Activated gamma-delta T cell (primary cell): ENCODE measurements at places on chromosomes 13 and 19.

GRCh38 chr19:44738603-44739558, 9.6 kb upstream of the BCL3 start:
- DNase-seq, result no peak

DNA sequence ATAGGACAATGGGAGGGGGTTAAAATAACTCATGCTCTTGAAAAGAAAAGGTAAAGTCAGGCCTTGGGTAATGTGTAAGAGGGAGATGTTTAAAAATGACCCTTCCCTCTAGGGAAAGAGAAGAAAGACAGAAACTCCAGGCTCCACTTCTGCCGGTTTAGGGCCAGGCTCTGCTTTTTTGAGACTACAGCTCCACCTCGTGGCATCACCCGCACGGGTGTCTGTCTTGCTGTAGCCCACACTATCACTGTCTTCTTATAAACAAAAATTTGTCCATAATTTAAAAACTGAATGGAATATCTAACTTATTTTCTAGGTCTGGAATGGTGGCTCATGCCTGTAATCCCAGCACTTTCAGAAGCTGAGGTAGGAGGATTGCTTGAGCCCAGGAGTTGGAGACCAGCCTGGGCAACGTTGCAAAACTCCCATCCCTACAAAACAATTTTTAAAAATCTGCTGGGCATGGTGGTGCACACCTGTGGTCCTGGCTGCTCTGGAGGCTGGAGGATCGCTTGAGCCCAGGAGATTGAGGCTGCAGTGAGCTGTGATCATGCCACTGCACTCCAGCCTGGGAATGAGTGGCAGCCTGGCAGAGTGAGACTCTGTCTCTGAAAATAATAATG, 65.1 kb upstream of the GTF3A start:
- no peak for DNase-seq

- no peak for DNase-seq
Measured at GRCh38 chr13:35923347-35923746, 207.8 kb downstream of the DCLK1 start.

GRCh38 chr19:3359015-3359918, 7.1 kb upstream of the NFIC start:
- peak; percentile 54 for DNase-seq

- DNase-seq, result no peak
Measured at GRCh38 chr13:106445996-106446395, 89.5 kb downstream of the EFNB2 start.

- no peak for DNase-seq
Measured at GRCh38 chr13:71378961-71379905, 487.8 kb downstream of the DACH1 start.

GRCh38 chr13:40315416-40316064, 350.9 kb downstream of the FOXO1 start:
- no peak for DNase-seq

GRCh38 chr19:42433503-42434260, 6.5 kb upstream of the LIPE start:
- no peak for DNase-seq

GRCh38 chr19:58476498-58477015, 405 bp downstream of the ZNF446 start:
- no peak for DNase-seq

DNA sequence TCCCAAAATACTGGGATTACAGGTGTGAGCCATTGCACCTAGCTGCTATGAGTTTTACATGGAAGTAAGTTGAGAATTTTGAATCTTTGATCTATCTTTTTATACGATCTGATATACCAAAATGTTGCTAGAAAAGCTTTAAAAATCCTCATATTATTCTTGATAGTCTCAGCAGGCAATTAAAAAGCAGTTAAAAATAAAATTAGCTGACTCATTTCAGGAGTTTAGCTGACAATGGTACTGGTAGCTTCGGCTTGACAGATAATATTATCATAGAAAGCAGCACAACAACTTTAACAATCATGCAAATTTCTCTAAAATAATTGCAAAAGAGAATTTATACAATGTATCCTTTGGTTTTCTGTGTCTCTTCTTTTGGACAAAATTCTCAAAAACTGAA, 9.6 kb upstream of the FOXO1 start:
- no peak for DNase-seq

DNA sequence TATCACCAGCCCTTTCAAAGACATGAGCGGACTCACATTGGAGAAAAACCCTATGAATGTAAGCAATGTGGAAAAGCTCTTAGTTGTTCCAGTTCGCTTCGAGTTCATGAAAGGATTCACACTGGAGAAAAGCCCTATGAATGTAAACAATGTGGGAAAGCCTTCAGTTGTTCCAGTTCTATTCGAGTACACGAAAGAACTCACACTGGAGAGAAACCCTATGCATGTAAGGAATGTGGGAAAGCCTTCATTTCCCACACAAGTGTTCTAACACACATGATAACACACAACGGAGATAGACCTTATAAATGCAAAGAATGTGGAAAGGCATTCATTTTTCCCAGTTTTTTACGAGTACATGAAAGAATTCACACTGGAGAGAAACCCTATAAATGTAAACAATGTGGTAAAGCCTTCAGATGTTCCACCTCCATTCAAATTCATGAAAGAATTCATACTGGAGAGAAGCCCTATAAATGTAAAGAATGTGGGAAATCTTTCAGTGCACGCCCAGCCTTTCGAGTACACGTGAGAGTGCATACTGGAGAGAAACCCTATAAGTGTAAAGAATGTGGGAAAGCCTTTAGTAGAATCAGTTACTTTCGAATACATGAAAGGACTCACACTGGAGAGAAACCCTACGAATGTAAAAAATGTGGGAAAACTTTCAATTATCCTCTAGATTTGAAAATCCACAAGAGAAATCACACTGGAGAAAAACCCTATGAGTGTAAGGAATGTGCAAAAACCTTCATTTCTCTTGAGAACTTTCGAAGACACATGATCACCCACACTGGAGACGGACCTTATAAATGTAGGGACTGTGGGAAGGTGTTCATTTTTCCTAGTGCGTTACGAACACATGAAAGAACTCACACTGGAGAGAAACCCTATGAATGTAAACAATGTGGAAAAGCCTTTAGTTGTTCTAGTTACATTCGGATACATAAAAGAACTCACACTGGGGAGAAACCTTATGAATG, 17.6 kb downstream of the ZNF791 start:
- no peak for DNase-seq

DNA sequence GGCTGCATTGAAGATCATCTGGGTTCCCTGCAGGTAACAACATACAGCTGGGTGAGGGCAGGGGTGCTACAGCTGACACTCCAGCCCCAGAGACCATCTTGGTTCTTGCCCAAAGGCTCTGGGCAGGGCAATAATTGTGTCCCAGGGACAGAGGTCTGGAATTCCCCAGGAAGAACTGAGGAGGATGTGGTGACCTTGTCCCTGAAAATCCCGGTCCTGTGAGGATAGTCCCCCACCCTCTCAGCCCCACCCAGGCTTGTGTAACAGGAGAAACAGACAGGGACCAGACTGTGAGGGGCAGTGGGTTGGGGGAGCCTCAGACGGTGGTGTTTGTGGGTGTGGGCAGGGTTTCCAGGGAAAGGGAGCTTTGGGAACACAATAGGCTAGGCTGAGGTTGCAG, 63.5 kb downstream of the COLGALT1 start:
- no peak for DNase-seq

DNA sequence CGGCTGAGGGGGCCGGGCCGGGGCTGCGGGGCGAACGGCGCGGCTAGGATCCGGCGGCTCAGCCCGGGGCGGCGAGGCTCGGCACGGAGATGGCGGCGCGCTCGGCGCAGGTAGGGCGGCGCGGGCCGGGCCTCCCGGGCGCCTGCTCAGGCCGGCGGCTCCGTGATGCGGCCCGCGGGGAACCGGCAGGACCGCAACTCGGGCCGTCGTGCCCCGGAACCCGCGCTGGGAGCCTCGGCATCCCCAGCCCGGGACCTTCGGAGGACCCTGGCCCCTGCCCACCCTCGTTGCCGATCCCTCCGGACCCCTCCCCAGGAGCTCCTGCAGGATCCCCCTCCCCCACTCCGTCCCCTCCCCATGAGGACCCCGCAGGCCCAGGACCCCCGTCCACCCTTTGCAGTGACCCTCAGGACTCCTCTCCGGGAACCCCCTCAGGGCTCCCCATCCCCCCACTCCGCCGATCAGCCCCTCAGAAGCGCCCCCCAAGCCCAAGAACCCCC, 304 bp downstream of the EVI5L start:
- DNase-seq, result no peak

DNA sequence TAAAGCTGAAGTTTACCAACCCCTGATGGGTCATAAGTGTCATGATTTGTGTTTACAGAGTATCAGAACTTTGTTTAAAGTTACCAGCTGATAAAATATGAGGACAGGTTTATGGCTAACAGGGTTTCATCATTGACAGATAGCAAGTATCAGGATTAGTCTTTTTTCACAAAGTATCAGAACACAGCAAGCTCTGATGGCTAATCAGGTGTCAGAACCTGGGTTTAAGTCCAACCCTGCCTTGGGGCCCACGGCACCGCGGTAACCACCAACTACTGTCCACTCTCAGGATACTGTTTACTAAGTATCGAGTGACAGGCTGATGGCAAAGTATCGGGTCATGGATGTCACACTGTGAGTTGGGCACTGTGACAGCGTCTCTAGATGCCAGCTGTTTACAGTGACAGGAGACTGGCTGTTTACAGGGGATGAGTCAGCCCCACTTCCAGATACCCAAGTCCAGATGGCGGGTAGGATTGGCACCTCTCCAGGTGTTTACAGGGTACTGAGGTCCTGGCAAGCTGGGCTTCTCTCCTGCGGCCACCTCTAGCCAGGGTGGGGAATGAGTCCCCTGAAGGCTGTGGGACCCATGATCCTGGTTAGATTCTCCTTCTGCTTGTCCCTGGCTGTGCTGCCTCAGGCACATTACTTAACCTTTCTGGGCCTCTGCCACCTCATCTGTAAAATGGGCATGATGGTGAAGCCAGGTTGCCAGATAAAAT, 21.8 kb downstream of the ARRDC2 start:
- DNase-seq, result no peak

DNA sequence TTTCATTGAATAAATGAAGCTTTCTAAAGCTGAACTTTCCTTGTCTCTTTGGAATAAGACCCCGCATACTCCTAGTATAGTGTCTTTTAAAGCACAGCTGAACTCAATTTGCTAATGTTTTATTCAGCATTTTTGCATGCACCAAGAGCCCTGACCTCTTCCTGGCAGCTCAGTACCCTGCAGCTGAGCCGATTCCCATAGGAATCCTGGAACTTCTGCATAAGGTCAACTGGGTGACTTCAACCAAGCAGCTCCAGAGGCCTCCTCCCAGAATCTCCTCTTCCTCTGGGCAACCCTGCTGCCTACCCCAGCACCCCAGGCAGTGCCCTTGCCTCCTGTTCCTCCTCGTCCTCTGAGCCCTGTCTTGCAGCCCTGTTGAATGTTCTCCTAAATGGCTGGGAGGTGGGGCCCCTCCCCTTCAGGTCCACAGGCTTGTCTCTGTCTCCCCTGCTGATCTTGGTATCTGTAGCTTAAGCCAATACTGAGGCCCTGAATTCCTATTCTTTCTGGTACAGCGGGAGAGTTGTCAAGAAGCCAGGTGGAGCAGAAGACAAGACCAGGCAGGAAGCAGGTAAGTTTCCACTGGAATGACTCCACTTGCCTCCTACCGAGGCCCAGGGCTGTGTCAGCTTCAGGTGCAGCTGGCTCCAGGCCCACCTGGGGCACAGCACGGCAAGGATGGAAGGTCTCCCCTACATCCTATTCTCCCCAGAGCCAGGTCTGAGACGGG, 23.6 kb upstream of the CCDC124 start:
- no peak for DNase-seq

GRCh38 chr13:94967183-94968039, 255.1 kb upstream of the SOX21 start:
- no peak for DNase-seq

DNA sequence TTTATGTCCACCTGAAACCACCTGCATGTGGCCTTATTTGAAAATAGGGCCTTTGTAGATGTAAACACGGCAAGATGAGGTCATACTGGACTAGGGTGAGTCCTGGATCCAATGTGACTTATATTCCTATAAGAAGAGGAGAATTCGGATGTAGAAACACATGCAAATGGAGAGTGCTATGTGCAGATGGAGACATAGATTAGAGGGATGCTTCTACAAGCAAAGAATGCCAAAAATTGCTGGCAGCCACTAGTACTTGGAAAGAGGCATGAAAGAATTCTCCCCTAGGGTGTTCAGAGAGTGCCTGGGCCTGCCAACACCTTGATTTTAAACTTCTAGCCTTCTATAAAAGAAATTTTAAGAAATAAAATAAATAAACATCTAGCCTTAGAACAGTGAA, 226.1 kb downstream of the RFC3 start:
- no peak for DNase-seq

DNA sequence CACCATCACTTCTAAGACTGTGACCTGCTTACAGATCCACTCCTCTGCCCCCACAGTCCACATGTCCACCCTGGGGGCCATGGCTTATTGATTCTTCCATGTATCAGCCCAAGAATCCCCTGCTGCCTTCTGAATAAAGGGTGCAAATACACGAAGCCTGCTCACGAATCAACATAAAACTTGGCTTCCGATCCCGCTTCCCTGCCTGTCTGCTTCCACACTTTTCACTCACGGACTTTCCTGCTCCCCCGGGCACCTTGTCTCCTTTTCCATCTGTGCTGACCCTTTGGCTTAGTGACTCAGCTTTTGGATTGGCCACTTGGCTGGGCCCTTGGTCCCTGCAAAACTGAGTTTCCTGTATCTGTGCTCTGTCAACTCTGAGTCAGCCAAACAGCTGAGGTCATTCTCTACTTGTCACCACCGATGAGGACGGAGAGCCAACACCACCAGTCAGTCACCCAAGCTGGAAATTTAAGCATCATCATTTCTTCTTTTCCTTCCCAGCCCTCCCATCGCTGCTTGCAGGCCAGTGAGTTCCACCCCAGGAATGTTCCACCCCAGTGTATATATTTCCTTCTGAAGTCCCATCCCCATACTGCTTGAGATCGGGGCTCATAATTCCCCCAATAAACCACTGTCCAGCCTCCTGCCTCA, 11.4 kb upstream of the USP12 start:
- DNase-seq, result no peak

GRCh38 chr13:93304868-93305613, 78.4 kb downstream of the GPC6 start:
- DNase-seq, result no peak

DNA sequence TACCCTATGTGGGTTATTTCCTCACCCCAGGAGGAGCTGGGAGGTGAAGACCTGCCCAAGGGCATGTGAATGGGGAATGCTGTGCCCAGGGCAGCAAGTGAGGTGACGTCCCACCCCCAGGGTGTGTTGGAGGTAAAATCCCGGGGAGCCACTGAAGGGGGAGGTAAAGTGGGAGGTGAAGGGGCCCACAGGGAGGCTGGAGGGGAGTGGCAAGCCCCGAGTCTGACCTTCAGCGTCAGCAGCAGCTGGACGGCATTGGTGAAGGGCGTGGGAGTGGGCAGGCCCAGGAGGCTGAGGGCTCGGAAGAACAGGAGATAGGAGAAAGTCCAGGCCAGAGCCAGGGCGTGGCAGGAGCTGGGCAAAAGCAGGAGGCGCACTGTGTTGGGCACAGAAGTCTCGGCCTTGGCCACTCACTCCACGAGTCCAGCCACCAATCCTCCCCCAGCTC, 2.4 kb downstream of the MBOAT7 start:
- DNase-seq, result no peak
